PC-3 (cell line): ENCODE measurements at places on chromosomes 1 and 21. TPM values are rescaled to one million over a fixed set of nuclear protein-coding genes. Genes with fewer than 3 reads are reported as not detected.
A peak's percentile ranks its signal among the peaks of the same experiment; 100 is the strongest.

DNA sequence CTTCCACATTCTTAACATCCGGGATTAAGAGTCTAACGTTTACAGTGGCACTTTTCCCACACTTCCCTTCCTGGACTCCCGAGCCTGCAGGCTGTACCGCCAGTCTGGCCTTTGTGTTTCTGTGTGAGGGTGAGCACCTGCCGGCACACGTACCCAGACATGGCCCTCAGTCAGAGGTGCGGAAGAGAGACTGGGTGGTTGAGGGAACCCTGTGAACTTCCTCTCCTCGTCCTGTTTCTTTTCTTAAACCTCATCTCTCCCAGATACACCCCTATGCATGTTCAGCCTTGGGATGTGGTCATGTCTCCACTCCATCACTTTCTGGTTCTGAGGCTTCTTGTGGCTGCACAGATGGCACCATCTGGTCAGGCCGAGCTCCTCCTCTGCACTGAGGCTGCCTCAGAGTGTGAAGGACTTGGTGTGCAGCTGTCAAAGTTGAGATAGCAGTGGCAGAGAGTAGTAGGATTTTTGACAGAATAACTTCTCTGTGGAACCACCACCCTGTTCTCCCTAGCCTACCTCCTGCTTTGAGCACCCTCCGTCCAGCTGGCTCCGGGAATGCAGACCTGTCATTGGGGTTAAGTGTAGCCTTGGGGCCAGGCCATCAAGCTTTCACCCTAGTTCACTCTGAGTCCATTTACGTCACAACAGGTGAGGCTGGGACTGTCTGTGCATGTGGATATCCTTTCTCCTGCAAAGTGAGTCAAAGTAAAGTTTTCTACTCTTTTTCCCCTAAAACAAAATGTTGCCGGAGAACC lies 31.4 kb downstream of the VASH2 start:
- no peak for DNase-seq

DNA sequence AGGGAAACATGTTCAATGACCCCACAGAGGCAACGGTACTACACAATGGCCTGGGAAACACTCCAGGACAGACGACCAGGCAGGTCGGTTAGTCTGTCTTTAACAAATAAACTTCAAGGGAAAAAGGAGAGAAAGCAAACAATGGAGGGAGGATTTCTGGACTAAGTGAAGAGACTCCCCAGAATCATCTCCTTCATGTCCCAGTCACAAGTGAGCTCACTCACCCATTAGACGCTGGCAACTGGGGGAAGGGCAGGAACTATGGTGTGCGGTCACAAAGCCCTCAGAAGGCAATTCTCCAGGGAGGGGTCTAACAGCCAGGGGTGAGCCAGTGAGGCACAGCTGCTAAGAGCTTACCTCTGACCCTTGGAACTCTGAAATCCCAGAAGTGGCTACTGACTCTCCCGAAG lies 55.7 kb upstream of the NADK start:
- no peak for DNase-seq

- no peak for DNase-seq
These were observed 82.1 kb downstream of the ADARB1 start for GRCh38 chr21:45156459-45156858.

- no peak for DNase-seq
These were observed 15.0 kb downstream of the ZYG11B start for GRCh38 chr1:52741259-52741658.

GRCh38 chr1:98452162-98452561 lies 209.4 kb upstream of the SNX7 start:
- no peak for DNase-seq

DNA sequence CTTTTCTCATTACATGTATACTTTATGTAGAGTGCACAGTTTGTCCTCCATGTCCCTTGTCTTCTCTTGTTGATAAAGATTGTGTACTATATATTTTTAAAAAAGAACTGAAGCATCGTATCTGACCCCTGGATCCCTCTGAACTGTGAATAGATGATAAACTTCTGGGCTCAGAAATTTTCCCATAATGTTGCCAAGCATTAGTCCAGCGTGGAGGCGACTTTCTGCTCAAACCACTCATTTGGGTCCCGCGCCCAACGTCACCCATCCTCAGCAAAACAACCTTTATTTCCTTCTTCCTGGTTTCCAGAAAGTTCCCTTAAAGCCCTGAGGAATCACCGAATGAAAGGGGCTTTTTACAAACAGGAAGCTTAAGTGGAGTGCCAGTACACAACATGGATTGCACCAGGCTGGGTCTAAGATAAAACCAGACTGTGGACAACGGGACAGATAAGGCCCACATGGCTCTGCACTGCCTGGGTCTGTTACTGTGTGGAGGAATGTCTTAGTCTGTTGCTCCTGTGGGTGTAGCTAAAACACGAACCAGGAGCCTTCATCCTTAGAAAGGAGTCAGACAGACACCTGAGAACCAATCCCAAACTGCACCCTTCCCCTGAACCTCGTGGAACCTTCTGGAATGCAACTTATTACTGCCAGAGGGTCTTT lies 15.6 kb downstream of the EVA1C start:
- DNase-seq = no peak

- no peak for DNase-seq
These were observed at the start of gene PRSS38 for GRCh38 chr1:227815468-227816409. PRSS38 (plus strand) TSS chr1:227815675; CDS start chr1:227815717, 42 bp downstream.

- DNase-seq = no peak
These were observed 510.2 kb downstream of the KCNT2 start for GRCh38 chr1:196098000-196098399.

GRCh38 chr21:41932576-41933312 lies 21.1 kb downstream of the C2CD2 start:
- DNase-seq = peak; percentile 88

GRCh38 chr1:163650624-163651023 lies 328.9 kb downstream of the NUF2 start:
- no peak for DNase-seq

- DNase-seq = no peak
These were observed 64.6 kb downstream of the IER5 start for GRCh38 chr1:181152892-181153633.

DNA sequence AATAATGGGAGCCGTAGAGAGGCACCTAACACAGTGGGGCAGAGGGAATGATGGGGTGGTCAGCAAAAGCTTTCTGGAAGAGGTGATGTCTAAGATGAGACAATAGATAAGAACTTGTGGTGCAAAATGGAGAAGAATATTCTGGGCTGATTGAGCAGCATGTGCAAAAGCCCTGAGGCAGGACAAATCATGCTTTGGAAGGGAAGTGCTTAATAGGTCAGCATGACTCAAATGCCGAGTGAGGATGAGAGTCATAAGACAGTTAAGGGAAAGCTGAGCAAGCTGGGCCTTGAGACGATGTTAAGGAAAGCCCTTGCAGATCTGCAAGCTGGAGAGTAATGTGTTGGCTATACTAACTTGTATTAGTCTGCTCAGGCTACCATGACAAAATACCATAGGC lies 37.3 kb upstream of the ASB17 start:
- DNase-seq = peak; percentile 51

- no peak for DNase-seq
These were observed 784 bp upstream of the KCND3 start for GRCh38 chr1:111990026-111990877.

DNA sequence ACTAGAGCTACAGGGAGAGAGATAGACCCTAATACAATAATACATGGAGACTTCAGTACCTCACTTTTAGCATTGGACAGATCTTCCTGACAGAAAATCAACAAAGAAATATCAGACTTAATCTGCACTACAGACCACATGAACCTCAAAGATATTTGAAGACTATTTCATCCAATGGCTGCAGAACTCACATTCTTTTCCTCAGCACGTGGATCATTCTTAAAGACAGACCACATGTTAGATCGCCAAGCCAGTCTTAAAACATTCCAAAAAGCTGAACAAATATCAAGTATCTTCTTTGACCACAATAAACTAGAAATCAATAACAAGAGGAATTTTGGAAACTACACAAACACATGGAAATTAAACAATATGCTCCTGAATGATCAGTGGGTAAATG lies 576.0 kb downstream of the KIF26B start:
- DNase-seq = no peak

GRCh38 chr1:25924454-25924853 lies 18.2 kb upstream of the STMN1 start:
- DNase-seq = no peak

DNA sequence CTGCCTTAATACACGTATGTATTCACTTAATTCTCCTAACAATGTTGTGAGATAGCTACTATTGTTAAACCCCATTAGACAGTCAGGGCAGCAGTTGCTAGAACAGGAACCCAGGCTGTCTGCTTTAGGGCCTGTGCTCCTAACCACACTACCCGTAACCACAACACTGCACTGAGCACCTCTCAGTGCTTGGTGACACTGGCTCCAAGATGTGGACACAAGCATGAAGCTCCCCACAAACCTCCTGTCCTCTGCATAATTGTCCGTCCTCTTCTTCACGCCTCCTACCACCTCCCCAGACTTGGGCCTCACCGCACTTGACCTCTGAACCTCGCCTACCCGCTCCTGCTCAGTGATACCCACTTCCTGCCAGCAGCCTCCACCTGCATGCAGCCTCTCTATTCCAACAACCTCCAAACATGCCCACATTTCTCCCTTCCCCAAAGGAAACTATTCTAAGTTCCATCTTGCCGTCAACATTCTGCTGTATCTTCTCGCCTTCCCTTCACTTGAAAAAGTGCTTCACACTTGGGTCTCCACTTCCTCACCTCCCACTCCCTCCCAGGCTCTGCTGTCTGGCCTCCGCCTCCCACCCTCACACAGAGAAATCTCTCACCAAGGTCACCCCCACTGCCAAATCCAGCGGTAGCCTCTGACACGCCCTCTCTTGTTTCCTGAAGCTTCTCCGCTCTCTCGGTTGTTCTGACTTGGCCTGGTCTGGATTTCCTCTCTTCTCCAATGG lies 14.6 kb upstream of the AHDC1 start:
- no peak for DNase-seq

- DNase-seq = no peak
These were observed 23.3 kb downstream of the THRAP3 start for GRCh38 chr1:36247538-36247937.

GRCh38 chr1:228990906-228991569 lies 255.8 kb downstream of the RHOU start:
- DNase-seq = no peak

The RIPPLY3 gene
- total RNA-seq = 10.0 and 11.4 TPM in 2 replicates

The LENEP gene
- not detected in 2 replicates for total RNA-seq

The IGFN1 gene
- 0.04 and 0.63 TPM in 2 replicates for total RNA-seq

The ENTREP3 gene
- 30.9 and 54.7 TPM in 2 replicates for total RNA-seq

The IFNLR1 gene
- total RNA-seq = 8.9 and 9.5 TPM in 2 replicates

The PLCH2 gene
- total RNA-seq = 5.9 and 7.2 TPM in 2 replicates
